ENCODE measurements at places on chromosomes 2 and 18. TPM values are rescaled to one million over a fixed set of nuclear protein-coding genes. Genes with fewer than 3 reads are reported as not detected.

DNA sequence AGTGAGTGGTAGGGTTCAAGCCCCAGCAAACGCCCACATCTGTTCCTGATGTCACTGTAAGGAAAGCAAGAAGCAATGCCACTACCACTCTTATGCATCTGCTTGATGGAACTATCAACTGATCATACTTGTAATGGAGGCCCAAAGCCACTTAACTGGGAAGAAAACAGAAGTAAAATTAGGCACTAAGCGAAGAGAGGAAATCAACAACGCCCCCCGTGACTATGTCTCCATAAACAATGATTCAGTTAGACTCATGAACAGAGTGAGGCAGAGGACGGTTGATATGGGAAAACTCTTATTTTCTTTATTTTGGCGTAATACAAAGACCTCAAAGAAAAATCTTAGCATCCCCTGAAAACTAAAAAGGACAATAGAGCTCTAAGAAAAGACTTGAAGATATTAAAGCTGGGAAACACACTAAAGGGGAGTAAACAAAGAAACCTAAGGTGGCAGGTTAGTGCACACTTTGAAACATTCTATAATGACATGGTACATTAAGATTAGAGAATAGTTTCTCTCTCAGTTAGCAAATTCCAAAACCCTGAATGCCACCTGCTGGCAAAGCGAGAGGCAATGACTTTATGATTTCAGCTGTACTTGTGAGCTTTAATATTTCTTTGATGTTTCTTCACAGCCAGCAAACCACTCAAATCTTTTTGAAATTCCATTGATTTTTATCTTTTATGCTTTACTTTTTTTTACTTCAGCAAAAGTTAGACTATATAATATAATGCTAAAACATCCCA, 86.5 kb downstream of the LRP2 start:
- H3K4me1 ChIP-seq, result no peaks in the 10 kb centered on the region
- H3K27ac ChIP-seq, result no peak overlapping the region
- peaks cover 16% of the 10 kb centered on the region for H3K27me3 ChIP-seq
- no peak overlapping the region for H3K4me3 ChIP-seq
- no peak for DNase-seq

DNA sequence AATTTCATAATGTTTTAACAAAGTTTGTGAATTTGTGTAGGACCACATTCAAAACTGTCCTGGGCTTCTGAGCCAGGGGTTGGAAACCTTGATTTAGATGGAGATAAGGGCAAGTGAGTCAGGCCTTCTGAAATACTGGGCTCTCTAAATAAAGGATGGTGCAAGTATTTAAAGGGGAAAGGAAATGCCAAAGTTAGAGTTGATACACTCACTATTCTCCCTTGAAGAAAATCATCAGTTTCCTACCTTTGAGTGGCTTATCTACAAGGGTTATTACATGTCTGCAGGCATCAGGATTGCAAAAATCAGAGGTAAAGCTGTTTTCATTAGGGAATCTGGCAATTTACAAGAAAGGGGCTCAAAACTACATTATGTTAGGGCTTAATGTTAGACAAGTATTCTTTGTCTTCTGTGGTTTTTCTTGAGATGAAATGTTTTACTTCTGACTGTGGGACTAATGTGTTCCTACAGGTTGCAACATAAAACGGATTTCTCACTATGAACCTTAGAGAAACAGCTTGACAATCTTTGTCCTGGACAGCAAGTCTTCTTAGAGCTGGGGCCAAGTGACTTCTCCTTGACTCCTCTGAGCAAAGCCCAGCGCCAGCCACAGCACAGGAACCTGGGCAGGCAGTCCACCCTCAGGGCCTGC, 31.1 kb downstream of the RNU4ATAC start:
- no peaks in the 10 kb centered on the region for H3K27me3 ChIP-seq
- peaks cover 13% of the 10 kb centered on the region for H3K36me3 ChIP-seq
- no peak for DNase-seq
- no peak overlapping the region for H3K4me3 ChIP-seq
- no peak overlapping the region for H3K27ac ChIP-seq

DNA sequence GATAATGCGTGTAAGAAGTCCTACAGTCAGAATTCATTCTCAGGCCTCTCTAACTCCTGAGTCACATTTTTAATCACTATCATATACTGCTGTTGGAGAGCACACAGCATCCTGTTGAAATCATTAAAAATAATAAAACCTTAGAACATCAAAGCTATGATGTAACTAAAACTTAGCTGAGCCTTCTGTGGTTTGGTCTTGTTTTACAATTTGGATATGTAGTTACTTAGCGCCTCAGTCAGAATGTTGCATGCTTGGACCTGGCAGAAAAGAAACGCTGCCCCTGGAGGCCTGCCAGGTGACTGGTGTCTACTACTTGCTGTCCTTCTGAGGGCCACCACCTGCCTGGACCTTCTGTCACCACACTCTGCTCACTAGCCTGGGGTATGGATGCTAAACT, 261.1 kb upstream of the RASGRP3 start:
- no peak overlapping the region for H3K27ac ChIP-seq
- no peak for DNase-seq
- no peaks in the 10 kb centered on the region for H3K36me3 ChIP-seq
- H3K4me3 ChIP-seq, result no peak overlapping the region

GRCh38 chr18:34918856-34919255, 122.4 kb upstream of the MAPRE2 start:
- no peak for DNase-seq
- H3K36me3 ChIP-seq, result no peaks in the 10 kb centered on the region
- H3K27me3 ChIP-seq, result peaks cover 9% of the 10 kb centered on the region
- H3K27ac ChIP-seq, result no peak overlapping the region
- H3K4me3 ChIP-seq, result no peak overlapping the region
- H3K4me1 ChIP-seq, result no peaks in the 10 kb centered on the region

DNA sequence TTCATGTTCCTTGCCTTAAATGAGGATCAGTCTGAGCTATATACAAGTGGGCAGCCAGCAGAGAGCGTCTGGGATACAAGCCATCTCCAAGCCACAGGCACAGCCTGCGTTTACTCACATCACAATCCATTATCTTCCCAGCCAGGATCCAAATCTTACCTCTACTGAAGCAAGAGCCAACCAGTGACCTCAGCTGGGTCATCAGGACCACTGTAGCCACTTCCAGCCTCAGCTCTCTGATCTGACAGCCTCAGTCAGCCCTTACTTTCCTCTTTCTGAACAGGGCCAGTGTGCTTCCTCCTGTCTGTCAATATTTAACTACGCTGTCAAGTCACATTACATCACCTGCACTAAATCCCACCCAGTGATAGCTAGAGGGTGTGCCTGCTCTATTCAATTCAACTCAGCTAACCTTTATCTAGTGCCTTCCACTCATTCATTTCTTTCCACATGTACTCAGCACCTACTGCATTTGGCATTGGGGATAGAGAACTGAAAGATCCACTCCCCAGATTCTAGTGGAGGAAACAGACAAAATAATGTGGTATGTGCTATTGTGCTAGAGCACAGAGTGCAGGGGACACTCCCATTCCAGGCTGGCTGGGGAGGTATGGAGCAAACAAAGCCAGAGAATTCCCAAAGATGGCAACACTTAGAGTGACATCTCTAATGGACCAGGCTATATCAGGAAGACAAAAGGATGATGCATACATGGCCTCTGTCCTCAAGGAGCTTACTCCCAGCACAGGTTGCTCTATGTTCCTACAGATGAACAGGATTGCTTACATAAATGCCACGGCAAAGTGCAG, 146.5 kb downstream of the NCKAP5 start:
- H3K36me3 ChIP-seq, result no peaks in the 10 kb centered on the region
- H3K27ac ChIP-seq, result no peak overlapping the region
- H3K27me3 ChIP-seq, result no peaks in the 10 kb centered on the region
- no peak for DNase-seq
- no peak overlapping the region for H3K4me3 ChIP-seq

DNA sequence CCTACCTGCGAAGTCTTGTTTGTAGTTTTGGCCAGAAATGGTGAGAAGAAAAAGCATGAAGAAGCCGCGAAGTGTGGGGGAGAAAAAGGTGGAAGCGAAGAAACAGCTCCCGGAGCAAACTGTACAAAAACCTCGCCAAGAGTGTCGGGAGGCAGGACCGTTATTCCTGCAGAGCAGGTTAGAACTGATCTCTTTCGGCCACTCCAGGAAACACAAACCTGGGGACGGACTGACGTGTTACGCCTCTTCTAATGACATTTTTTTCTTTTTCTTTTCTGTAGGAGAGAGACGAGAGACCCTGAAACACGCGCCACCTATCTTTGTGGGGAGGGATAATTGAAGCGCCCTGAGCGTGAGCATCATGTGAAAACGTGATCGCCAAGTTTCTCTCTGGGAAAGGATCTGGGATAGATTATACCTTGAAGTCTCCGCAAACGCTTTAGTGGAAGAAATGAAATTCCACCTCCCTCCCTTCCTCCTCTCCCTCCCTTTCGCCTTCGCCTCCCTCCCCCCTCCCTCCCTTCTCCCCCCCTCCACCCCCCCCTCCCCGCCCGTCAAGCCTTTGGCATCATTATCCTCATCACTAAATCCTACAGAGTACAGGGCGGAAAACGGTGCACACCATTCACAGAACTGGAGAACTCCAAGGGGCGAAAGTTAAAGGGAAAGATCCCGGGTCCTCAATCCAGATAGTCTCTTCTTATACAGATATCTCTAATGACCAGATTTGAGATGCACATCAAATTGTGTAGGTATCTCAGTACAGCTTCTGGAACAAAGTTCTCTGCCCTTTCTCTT, at the start of gene ZEB2:
TSS of gene ZEB2 (minus strand) at position 186 of the 798 bp plus-strand sequence. CDS start 2,769 bp downstream, outside the sequence.
- no peak within 1 kb of the TSS for H3K27ac ChIP-seq
- H3K4me3 ChIP-seq, result no peak within 1 kb of the TSS
- peak; percentile 52 for DNase-seq

DNA sequence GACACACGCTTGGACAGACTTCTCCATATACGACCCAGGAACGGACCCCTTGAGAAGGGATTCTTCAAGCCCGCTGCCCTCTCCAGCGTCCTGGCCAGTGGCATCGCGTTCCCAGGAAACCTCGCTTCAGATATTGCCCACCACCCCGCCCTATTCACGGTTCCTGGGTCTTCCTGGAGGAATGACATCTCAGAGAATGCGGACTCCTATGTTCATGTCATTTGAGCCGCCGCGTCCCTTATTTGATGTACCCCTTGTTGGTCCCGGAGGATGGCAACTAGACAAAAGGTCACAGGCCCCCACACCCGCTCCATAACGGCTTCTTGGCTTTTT, 588 bp upstream of the CCDC93 start:
- DNase-seq, result no peak
- peaks cover 14% of the 10 kb centered on the region for H3K36me3 ChIP-seq
- peak overlapping the region; percentile 93 for H3K4me3 ChIP-seq
- peaks cover 5% of the 10 kb centered on the region for H3K27me3 ChIP-seq
- H3K4me1 ChIP-seq, result peaks cover 51% of the 10 kb centered on the region
- H3K27ac ChIP-seq, result peak overlapping the region; percentile 74

POMC gene
- total RNA-seq, result 2.7 TPM

KCNG2 gene
- not detected for total RNA-seq

- no peak overlapping the region for H3K27ac ChIP-seq
- H3K4me3 ChIP-seq, result no peak overlapping the region
- H3K4me1 ChIP-seq, result peaks cover 46% of the 10 kb centered on the region
- no peak for DNase-seq
These were observed 39.1 kb downstream of the RMC1 start for GRCh38 chr18:23542461-23542860.

GRCh38 chr2:100042562-100042961, 99.8 kb downstream of the AFF3 start:
- no peaks in the 10 kb centered on the region for H3K36me3 ChIP-seq
- no peaks in the 10 kb centered on the region for H3K27me3 ChIP-seq
- no peaks in the 10 kb centered on the region for H3K4me1 ChIP-seq
- no peak for DNase-seq

GRCh38 chr18:24427484-24427883, 1.0 kb downstream of the IMPACT start:
- peaks cover 15% of the 10 kb centered on the region for H3K36me3 ChIP-seq
- peak overlapping the region; percentile 81 for H3K4me3 ChIP-seq
- no peak overlapping the region for H3K27ac ChIP-seq
- peaks cover 17% of the 10 kb centered on the region for H3K27me3 ChIP-seq
- peaks cover 24% of the 10 kb centered on the region for H3K4me1 ChIP-seq
- DNase-seq, result no peak

DAPL1 gene
- not detected for total RNA-seq

GRCh38 chr2:134470561-134471168, 216.8 kb downstream of the MGAT5 start:
- no peaks in the 10 kb centered on the region for H3K36me3 ChIP-seq
- no peak for DNase-seq
- no peak overlapping the region for H3K4me3 ChIP-seq
- no peaks in the 10 kb centered on the region for H3K27me3 ChIP-seq

DNA sequence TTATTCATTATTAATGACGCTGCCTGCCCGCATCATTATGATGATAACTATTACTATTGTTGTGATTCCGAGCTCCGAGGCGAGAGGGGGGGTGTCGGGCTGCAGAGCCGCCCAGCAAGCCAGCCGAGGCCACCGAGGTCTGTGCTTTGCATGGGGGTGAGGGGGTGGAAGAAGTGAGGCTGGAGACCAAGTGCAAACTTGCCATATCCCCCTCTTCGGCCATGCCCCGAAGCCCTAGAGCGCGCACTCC, 3.6 kb downstream of the BCL11A start:
- no peak overlapping the region for H3K27ac ChIP-seq
- peaks cover 2% of the 10 kb centered on the region for H3K36me3 ChIP-seq
- peaks cover 77% of the 10 kb centered on the region for H3K27me3 ChIP-seq
- H3K4me3 ChIP-seq, result peak overlapping the region; percentile 74
- no peak for DNase-seq

GNAL gene
- total RNA-seq, result 0.25 TPM

- no peak overlapping the region for H3K4me3 ChIP-seq
- no peaks in the 10 kb centered on the region for H3K36me3 ChIP-seq
- H3K27me3 ChIP-seq, result no peaks in the 10 kb centered on the region
These were observed 7.1 kb downstream of the IL1RL1 start for GRCh38 chr2:102318437-102318836.

DNA sequence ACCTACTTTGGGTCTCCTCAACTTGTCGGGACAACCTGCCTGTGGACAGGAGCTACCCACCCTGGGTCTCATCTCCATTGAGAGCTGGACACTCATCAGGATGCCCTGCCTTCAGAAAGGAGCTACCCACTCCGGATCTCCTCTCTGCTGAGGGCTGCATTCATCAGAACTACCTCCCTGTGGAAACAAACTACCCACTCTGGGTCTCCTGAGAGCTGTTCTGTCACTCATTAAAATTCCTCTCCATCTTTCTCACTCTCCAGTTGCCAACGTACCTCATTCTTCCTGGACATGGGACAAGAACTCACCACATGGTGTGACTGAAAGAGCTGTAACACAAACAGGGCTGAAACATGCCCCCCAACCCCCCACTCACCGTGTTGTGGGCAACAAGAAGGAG, 22.5 kb upstream of the UBE2F start:
- DNase-seq, result no peak
- H3K36me3 ChIP-seq, result peaks cover 43% of the 10 kb centered on the region
- no peak overlapping the region for H3K4me3 ChIP-seq
- H3K27ac ChIP-seq, result peak overlapping the region; percentile 97
- peaks cover 71% of the 10 kb centered on the region for H3K4me1 ChIP-seq
- H3K27me3 ChIP-seq, result peaks cover 2% of the 10 kb centered on the region

GRCh38 chr2:236306825-236307540, 42.8 kb upstream of the ASB18 start:
- H3K27ac ChIP-seq, result no peak overlapping the region
- H3K27me3 ChIP-seq, result peaks cover 2% of the 10 kb centered on the region
- H3K4me3 ChIP-seq, result no peak overlapping the region
- H3K4me1 ChIP-seq, result no peaks in the 10 kb centered on the region
- H3K36me3 ChIP-seq, result no peaks in the 10 kb centered on the region
- no peak for DNase-seq

GAREM2 gene
- total RNA-seq, result 3.5 TPM
